Naive thymus-derived CD8-positive, alpha-beta T cell (primary cell): ENCODE measurements at places on chromosomes 7 and 10. TPM values are rescaled to one million over a fixed set of nuclear protein-coding genes. Genes with fewer than 3 reads are reported as not detected.

JCAD gene
- polyA plus RNA-seq = not detected

TTYH3 gene
- 1.1 TPM for polyA plus RNA-seq

PTPRN2 gene
- polyA plus RNA-seq = 0.69 TPM

EN2 gene
- polyA plus RNA-seq = not detected

ADO gene
- 3.2 TPM for polyA plus RNA-seq

ARPC1B gene
- polyA plus RNA-seq = 597 TPM

RELN gene
- not detected for polyA plus RNA-seq

XRCC2 gene
- 0.39 TPM for polyA plus RNA-seq

PKD1L1 gene
- polyA plus RNA-seq = 0.08 TPM

AKR1C8 gene
- not detected for polyA plus RNA-seq

TIAL1 gene
- 12.9 TPM for polyA plus RNA-seq

CPA2 gene
- not detected for polyA plus RNA-seq

TMEM130 gene
- not detected for polyA plus RNA-seq

ABCF2 gene
- polyA plus RNA-seq = 40.4 TPM

ITPRID1 gene
- polyA plus RNA-seq = not detected

NEUROD6 gene
- not detected for polyA plus RNA-seq

MEOX2 gene
- polyA plus RNA-seq = not detected

EFCAB10 gene
- polyA plus RNA-seq = not detected

TACC2 gene
- not detected for polyA plus RNA-seq

KLF14 gene
- not detected for polyA plus RNA-seq

GRID2IP gene
- not detected for polyA plus RNA-seq

ACSM6 gene
- polyA plus RNA-seq = not detected

TIMM23 gene
- 53.6 TPM for polyA plus RNA-seq
